ENCODE measurements at places on chromosomes 2 and 18. TPM values are rescaled to one million over a fixed set of nuclear protein-coding genes. Genes with fewer than 3 reads are reported as not detected.

GRCh38 chr2:236840215-236840614 lies 245.5 kb upstream of the COPS8 start:
- DNase-seq: no peak

APOB gene
- polyA plus RNA-seq: 570 TPM

DNA sequence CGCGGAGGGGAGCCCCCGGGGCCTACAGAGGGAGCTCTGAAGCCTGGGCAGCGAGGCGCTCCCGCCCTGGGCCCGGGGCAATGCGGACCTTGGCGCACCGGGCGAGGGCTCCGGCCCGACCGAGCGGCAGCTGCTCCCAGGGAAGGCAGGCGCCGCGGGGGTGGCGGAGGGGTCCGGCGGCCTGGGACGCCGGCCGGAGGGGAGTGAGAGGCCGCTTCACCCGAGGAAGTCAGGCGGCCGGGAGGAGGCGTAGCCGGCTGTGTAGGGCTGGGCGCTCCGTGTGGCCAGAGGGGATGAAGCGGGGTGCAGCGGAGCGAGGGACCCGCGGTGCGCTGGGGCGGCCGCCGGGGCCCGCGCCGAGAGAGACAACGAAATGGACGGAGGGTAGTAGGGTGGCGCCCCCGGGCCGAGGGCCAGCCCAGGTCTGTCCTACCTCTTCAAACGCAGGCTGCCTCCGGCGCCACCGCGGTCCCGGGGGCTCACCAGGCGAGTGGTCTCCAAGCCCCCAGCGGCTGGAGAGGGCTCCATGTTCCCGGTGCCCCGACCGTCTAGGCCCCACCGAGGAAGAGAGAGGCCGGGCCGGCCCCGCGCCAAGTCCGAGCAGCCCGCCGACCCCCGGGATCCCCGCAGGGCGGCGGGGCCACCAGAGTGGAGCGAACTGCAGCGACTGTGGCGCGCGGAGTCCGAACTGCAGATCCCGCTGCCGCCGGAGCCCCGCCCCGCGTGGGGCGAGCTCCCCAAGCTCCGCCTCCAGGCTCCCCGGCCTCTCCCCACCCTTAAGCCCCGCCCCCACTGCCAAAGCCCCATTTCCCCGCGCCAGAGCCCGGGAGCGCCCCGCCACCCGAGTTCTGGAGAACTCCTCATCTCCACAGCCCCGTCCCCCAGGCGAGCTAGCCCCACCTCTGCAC lies at the start of gene SLC30A3:
TSS of gene SLC30A3 (minus strand) at position 669 of the 908 bp plus-strand sequence. CDS start at position 528, 141 bp downstream.
- peak; percentile 63 for DNase-seq

DNA sequence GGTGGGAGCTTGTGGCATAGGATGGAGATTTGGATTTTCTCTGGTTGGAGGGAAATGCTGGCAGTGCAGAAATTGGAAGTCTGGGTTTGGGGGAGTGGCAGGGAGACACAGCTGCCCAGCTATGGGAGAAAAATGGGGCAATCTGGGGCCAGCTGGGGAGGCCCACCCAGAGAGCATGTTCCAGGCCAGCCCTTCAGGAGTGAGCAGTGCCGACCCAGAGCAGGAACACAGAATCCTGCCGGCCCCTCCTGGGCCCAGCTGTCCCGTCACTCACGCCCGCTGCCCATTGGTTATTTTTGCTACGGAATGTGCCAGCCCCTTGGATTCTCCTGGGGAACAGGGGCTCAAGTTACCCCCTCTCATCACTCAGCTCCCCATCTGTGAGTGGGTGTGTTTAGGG lies 4.9 kb downstream of the SPEG start:
- DNase-seq: no peak

SLC40A1 gene
- 97.4 TPM for polyA plus RNA-seq

DNA sequence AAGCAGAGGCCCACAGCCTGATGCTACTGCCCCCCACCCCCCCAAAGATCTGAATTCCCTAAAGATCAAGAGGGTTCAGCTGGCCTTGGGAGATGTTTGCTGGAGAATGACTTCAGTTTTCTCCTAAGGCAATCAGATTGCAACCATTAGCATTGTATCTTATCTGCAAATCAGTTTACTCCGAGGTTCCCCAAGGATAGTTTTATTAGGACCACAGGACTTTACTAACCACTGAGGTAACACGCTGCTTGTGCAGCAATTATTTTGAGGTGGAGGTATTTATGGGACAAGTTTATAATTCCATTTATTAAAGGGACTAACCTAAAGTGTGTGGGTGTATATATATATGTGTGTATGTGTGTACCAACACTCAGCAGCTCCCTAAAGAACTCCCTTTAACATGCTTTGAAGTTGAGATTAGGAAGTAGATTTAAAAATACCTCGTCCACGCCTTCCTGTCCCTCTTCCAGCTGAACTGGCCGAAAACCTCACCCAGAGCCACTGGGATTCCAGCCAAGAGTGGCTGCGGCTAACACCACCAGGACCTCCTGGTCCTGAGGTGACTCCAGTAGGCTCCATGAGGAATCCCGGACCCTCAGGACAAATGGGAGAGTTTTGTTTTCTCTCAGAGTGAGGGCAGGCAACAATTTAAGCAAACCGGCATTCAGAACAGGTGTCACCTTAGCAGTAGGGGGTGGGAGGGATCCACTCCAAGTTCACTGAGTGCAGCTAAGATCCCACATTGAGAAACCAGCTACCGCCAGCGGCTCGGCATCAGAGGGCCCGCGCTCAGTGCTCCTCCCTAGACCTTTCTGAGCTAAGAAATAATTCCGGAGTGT lies 3.0 kb upstream of the DLX1 start:
- DNase-seq: no peak

DNA sequence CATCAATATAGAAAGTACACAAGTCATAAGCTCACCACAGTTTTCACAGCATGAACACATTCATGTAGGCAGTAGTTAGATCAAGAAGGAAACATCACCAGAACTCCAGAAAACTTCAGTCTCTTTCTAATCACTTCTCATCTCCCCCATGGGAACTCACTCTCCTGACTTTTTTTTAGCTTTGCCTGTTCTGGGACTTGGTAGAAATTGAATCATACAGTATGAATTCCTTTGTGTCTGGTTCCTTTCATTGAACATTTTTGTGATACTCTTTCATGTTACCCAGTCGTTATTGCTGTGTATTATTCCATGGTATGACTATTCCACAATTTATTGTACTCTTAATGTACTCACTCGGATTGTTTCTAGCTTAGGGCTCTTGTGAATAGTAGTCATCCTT lies 160.2 kb downstream of the TAF4B start:
- DNase-seq: no peak

- no peak for DNase-seq
Measured at GRCh38 chr18:46338205-46338604, 234.0 kb downstream of the HAUS1 start.

AMER3 gene
- polyA plus RNA-seq: not detected

- no peak for DNase-seq
Measured at GRCh38 chr2:219254590-219255201, 978 bp upstream of the TUBA4A start.

LTBP1 gene
- 6.7 TPM for polyA plus RNA-seq

- DNase-seq: no peak
Measured at GRCh38 chr2:26189123-26189522, 16.2 kb downstream of the GAREM2 start.

C2orf72 gene
- 94.9 TPM for polyA plus RNA-seq

IL36G gene
- not detected for polyA plus RNA-seq

DES gene
- 0.15 TPM for polyA plus RNA-seq

CXCR1 gene
- 1.1 TPM for polyA plus RNA-seq

All from liver (tissue), 10 donors.